NB4 (cell line): ENCODE measurements at places on chromosomes 7 and 10.

DNA sequence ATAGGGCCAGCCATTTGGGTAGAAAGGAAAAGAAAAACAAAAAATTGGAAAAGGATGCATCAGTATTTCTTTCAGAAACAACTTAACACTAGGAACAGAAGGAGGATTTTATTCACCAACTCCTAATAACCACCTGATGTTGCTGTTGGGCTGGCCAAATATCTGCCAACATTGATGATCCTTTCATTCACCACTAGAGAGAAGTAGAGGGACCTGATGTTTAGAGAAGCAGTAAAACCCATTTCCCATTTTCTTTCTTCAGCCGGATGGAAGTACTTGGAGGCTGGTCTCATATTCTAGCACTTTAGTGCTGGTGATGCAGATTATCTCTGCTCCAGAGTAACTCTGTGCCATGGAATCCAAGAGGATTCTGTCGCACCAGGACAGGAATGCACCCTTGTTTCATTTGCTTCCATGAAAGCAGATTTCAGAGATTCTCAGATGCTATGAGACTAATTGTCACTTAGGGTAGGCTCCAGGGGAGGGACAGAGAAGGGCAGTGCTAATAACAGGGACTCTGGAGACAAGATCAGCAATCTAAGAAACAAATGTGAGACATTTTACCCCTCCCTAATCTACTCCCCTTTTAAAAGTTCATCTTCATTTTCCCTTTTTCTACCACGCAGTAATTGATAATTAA, 3.1 kb downstream of the KLLN start:
- peak; percentile 88 for DNase-seq

GRCh38 chr7:141339603-141340002, 211.6 kb upstream of the AGK start:
- no peak for DNase-seq

- no peak for DNase-seq
Measured at GRCh38 chr7:104130726-104131125, 77.1 kb downstream of the ORC5 start.

DNA sequence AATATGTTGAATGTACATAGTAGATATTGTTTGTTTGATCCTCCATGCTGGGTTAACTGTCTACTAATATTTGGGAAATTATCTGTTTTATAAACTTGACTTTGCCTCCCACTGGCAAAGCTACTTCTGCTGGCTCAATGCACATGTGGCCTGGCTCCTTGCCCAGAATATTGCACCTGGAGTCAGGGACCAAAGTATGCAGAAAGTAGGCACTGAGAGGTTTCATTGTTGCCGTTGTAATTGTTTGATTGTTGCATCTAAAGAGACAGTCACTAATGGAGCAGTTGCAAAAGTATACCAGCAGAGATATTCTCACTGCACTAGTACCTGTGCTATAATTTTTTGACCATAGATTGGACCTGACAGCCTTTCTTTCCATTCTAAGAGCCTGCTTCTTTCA, 137.8 kb upstream of the CNTNAP2 start:
- no peak for DNase-seq

DNA sequence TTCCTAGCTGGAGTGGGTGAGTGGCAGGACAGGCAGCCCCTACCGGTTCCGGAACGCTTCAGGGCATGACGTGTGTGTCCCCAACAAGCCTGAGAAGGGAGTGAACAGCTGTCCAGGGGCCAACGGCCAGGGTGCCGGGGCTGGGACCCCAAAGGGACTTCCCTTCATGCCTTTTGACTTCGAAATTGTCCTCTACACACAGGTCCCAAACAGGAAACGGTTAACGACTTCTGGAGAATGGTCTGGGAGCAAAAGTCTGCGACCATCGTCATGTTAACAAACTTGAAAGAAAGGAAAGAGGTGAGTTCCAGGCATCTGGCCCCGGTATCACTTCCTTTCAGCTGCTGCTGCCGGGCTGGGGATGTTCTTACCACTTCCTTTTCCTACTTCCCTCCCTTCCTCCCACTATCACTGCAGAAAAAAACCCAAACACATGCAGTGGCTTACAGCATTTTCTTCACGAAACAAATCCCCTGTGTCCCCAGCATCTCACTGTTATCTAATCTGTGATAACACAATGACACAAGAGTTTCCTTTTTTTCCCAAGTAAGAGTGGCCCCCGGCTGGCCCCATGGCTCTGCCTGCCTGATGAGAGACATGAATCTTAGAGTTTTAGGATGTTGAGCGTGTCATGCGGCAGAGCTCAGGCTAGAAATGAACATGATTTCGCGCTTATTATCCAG, 63.2 kb downstream of the MKI67 start:
- DNase-seq, result peak; percentile 87

GRCh38 chr7:30907527-30908267, 4.0 kb upstream of the AQP1 start:
- DNase-seq, result no peak

DNA sequence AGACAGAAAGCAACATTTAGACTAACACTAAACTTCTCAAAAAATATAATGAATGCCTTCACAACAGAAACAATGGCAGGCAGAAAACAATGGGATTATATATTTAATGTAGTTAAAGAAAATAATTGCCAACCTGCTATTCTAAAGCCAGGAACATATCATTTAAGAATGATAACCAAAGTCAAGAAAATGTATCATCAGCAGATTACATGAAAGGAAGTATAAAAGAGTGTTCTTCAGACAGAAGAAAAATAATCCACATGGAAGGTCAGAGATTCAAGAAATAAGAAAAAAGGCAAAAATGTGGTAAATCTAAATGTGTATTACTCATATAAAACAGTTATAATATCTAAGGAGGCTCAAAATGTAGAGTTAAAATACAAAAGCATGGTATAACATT, 98.1 kb downstream of the CYP26A1 start:
- DNase-seq, result no peak

DNA sequence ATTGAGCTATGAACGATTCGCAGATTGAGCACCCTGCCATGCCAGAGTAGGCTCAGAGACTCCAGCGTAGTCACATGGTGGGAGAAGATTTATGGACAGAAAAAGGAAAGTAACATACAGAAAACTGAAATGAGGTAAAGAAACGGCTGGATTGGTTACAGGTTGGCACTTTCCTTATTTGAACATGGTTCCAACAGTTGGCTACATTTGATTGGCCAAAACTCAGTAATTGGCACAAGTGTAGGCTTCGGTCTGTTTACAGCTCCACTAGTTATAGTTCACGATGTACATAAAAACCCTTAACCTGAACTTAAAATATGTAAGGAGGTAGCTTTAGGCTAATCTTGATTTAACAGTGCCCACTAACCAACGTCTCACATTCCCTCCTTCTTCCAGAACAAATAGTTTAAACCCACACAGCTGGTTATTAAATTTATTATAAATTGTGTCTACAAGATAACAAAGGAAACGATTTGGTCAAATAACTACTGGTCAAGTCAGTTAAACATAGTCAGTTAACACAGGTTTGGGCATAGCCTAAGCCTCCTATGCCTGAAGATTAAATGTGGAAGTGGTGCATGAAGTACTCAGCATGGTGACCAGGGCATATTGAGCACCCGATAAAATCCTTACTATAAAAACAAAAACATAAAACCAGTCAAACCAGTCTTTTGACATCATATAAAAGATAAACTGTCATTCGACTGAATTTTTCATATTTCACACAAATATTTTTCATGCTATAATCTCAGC, 17.9 kb upstream of the MTERF1 start:
- no peak for DNase-seq

- DNase-seq, result no peak
Measured at GRCh38 chr7:18727115-18727870, 231.7 kb downstream of the HDAC9 start.

DNA sequence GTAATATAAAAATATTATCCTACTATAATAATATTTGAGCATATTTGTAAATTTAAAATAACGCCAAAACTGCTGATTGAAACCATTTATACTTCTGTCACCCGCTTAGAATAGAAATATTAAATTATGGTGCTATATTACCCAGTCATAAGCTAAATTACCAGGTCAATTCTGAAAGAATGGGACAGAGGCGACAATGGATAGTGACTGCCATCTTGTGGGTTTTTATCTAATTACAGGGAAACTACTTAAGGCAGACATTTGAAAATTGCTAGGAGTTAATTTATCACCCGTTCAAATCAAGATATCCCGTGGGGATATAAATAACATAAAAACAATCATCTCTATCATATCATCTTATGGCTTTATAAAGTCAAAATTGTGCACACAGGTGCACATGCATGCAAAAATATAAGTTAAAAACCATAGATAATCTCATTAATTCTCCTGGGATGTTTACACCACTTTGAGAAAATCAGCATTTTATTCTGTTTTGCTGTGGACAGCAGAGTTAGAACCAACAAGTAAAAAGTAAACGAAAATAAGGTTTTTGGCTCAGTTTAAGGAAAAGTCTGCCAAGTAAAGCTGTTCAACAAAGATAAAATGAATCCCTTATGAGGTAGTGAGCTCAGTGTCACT, 41.3 kb upstream of the HPSE2 start:
- peak; percentile 56 for DNase-seq

DNA sequence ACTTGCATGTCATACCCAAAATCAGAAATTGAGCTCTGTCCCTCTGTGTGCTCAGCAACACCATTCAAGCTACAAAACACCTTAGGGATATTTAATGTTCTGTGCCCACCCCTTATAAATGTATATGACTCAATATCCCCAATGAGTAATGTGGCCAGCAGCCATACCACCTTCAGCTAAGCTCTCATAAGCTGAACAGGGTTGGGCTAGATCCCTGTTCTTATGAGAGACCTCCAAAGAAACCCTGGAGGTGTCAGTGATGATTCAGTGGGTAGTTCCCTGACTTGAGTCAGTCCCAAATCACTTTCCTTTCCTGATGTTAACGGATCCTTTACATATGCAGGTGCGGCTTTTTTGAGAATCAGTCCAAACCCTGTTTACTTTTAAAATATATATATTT, 253.8 kb downstream of the CREB5 start:
- no peak for DNase-seq

DNA sequence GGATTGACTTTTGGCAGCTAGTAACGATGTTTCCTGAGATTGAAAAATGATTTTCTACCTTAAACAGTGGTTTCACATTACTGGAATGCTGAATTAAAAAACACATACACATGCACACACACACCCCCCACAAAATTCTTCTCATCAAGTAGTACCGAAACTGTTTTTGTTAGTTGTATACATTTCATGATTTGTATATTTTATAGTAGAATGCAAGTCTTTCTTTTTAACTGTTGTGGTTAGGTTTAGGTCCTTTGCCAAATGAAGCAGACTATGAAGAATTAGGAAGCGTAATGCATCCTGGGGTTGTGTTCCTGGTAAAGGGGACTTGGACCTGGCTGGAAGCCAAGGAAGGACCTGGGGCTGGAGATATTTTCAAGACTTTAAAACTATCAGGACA, 505.8 kb downstream of the SUGCT start:
- no peak for DNase-seq

- DNase-seq, result no peak
Measured at GRCh38 chr7:148963583-148964482, 64.5 kb downstream of the PDIA4 start.

- no peak for DNase-seq
Measured at GRCh38 chr7:47443049-47443448, 138.9 kb downstream of the TNS3 start.

DNA sequence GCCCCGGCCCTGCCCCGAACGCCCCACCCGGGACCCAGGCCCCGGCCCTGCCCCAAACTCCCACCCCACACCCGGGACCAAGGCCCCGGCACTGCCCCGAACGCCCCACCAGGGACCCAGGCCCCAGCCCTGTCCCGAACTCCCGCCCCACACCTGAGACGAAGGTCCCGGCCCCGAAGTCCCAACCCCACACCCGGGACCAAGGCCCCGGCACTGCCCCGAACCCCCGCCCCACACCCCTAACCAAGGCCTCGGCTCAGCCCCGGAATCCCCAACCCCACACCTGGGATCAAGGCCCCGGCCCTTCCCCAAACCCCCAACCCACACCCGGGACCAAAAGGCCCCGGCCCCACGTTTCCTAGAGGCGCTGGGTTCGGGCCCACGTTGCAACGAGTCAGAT, 1.1 kb upstream of the LARP4B start:
- DNase-seq, result no peak

DNA sequence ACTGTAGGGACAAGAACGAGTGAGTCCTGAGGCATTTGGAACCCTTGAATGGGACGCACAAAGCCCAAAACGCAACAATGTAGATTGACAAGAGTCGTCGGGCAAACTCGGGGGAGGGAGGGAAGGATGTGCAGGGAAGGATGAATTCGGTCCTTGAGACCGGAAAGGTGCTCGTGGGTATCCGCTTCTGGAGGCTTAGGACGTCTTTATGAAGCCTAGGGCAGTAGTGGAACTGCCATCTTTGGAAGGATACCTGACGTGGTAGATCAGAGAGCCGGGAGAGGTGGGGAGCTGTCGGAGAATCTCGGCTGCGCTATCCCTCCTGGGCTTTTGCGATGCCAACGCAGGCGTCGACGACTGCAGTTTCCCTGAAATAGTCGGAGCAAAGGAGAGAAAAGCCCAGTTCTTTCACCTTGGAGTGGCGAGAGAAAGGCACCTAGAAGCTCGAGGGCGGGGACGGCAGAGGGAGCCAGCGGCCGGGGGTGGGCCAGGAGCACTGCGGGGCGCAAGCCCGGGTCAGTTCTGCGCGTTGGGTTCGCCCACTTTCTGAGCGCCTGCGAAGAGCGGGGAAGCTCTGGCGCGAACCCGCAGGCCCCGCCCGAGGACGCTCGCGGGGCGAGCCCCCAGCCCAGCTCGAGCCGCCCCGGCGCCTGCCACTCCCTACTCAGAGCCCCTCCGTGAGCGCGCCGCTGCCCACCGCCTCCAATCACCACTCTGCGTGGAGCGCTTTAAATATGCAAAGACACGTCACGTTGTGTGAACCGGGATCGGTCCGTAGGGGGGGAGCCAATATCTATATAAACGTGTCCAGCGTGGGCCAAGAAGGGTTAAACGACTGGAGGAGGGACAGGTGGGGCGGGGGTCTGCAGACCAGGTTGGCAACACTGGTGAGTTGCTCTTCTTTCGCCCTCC, at the start of gene CYP26C1:
TSS of gene CYP26C1 (plus strand) at position 824 of the 912 bp plus-strand sequence. CDS start 466 bp downstream, outside the sequence.
- no peak for DNase-seq

DNA sequence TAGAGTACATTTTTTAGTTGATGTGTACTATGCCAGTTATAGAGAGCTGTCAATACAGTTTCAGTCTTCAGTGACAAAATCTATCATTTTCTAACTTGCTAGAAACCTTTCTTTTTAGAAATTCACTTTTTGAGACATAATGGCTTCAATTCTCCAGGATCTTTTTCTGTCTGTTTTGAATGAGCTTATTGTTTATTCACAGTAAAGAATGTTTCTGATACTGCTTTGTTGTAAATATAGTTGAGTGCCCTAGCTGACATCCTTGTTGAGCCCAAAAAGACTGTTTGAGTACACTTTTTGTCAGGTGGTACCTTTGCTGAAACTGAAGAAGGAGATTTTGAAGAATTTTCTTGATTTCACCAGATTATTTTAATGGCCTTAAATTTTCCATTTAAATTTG, 139.9 kb downstream of the PPP1R9A start:
- no peak for DNase-seq

- no peak for DNase-seq
Measured at GRCh38 chr7:98678215-98678614, 61.1 kb downstream of the NPTX2 start.
